SJCRH30 (cell line): ENCODE measurements at places on chromosomes 11 and 22. TPM values are rescaled to one million over a fixed set of nuclear protein-coding genes. Genes with fewer than 3 reads are reported as not detected.

GRCh38 chr22:42299586-42300258, 29.3 kb upstream of the TCF20 start:
- no peak for DNase-seq

GRCh38 chr11:17411418-17411817, 23.0 kb upstream of the KCNJ11 start:
- DNase-seq = no peak

- peak; percentile 100 for DNase-seq
Observed at GRCh38 chr11:44565211-44565952, at the start of gene CD82. CD82 (plus strand) TSS chr11:44565663; CDS start chr11:44594663, 29,000 bp downstream.

CCDC73 gene
- 0.02 TPM in 1 of 2 replicates, not detected in the other for total RNA-seq

OR52N4 gene
- not detected in 2 replicates for total RNA-seq

DDI1 gene
- total RNA-seq = 0.10 TPM in 1 of 2 replicates, not detected in the other

- peak; percentile 67 for DNase-seq
Observed at GRCh38 chr11:61446211-61446651, 16.3 kb downstream of the SDHAF2 start.

- DNase-seq = no peak
Observed at GRCh38 chr11:16933756-16934603, 80.2 kb downstream of the PLEKHA7 start.

DNA sequence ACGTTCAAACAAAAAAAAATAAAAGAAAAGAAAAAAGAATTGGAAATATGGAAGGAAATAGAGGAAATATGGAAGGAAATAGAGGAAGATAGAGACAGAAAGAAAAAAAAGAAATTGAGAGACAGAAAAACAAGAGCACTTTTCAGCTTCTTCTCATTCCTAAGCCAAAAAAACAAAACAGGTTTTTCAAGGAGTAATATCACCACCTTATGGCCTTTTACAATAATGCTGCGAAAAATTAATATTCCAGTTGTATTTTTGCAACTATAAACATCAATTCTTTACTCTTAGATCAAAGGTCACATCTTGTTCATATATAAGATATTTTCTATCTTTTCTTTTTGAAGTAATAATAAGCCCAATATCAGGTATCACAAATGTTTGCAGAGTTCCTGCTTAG, 328.3 kb downstream of the FAT3 start:
- DNase-seq = no peak

DNA sequence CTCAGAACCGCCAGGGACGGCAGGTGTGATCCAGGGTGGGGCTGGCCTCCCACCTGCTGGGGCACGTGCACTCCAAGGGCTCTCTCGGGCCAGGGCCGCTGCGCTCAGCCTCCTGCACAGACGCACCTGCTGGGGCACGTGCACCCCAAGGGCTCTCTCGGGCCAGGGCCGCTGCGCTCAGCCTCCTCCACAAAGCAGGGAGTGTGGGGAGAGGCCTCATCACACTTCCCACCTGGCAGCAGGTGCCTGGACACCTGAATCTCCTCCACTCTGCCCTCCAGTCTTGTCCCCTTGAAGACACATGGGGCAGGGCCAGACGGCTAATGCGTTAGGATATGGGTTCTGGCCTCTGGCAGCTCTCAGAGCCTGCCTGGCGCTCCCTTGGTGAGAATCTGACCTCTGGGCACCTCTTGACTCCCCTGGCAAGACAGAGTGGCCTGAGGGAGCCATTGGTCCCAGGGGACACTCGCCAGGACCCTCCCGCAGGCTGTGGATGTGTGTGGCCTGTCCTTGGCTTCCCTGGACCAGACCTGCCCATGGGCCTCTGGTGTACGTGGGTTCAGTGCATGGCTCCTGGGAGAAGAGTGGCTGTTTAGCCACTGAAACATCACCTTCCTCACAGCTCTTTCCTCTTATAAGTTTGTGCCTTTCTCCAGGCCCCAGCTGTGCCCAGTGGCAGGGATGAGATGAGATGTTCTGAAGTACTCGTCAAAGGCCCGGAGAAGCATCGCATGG, 73.5 kb downstream of the BRD1 start:
- DNase-seq = no peak

DNA sequence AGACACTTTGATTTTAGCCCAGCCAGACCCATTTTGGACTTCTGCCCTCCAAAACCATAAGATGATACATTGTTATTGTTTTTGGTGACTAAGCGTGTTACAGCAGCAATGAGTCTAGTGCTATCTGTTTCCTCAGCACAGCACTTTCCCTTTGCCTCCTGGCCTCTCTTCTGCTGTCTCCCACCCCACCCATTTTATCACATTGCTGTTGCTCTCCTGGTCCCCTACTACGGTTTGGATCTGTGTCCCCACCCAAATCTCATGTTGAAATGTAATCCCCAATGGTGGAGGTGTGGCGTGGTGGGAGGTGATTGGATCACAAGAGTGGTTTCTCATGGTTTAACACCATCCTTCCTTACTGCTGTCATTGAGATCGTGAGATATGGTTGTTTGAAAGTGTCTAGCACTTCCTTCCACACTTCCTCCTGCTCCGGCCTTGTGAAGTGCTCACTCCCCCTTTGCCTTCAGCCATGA, 59.8 kb upstream of the CD82 start:
- no peak for DNase-seq

MPZL3 gene
- total RNA-seq = 0.10 and 0.12 TPM in 2 replicates

GRCh38 chr11:91136631-91137030, 913.8 kb upstream of the CHORDC1 start:
- DNase-seq = no peak

DNA sequence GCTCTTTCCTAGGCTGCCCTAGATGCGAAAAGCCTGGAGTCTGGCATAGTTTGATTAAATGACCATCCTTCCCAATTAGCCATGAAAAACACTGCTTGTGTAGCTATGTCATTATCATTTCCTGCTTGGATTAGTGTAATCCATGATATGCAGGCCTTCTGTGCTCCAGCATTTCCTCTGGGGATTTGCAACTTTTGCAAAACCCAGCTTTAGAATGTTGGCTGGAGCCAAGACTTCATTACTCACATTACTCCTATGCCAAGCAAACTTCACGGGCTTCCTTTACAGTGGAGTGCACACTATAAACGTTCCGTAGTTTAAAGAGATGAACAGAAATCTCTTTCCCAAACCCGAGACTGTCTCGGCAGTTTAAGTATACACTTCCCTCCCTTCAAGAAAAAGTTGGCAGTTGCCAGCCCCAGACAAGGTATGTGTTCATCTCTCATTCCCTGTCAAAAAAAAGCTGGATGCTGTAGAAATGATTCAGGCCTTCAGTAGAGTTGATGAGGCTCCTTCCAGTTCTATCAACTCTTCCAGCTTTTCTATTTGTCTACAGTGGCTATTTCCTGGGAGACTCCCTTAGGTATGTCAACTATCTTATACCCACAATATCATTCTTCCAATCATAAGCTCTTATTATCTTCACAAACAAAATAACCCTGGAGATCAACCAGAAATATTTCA, 180.0 kb downstream of the MAML2 start:
- peak; percentile 24 for DNase-seq

DNA sequence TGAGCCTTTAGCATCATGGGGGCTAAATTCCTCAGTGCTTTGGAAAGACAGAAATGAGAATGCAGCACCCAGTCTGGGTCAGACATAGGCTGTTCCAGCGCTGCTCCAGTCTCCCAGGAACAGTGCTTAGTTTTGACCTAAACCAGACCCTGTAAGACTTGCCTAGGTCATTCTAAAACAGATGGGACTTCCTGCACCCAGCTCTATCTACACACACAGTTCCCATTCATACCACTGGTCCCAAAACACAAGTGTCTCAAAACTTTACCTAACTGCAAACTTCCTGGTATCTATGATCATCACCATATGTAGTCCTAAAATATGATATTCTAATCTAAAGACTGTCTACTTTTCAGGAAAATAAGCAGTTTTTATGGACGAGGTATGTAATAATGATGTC, 37.9 kb downstream of the PRCP start:
- no peak for DNase-seq

DNA sequence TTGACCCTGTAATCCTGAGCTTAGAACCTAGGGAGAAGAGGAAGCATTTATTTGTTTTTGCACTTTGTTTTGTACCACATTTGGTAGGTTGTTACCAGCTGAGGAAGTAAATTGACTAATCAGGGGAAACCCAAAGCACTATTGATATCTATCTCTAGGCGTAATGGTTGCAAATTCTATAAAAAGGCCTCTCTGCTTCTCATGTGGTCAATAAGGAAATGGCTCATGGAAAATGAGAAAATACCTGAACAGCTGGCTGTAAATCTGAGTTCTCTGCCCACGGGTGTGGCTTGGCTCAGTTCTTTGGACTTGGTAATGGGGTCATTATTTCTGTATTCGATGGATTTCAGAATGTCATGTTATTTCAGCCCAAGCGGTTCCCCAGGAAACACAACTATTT, 42.4 kb downstream of the BARX2 start:
- DNase-seq = no peak

GRCh38 chr11:112231952-112232351, 5.7 kb downstream of the PTS start:
- no peak for DNase-seq

DNA sequence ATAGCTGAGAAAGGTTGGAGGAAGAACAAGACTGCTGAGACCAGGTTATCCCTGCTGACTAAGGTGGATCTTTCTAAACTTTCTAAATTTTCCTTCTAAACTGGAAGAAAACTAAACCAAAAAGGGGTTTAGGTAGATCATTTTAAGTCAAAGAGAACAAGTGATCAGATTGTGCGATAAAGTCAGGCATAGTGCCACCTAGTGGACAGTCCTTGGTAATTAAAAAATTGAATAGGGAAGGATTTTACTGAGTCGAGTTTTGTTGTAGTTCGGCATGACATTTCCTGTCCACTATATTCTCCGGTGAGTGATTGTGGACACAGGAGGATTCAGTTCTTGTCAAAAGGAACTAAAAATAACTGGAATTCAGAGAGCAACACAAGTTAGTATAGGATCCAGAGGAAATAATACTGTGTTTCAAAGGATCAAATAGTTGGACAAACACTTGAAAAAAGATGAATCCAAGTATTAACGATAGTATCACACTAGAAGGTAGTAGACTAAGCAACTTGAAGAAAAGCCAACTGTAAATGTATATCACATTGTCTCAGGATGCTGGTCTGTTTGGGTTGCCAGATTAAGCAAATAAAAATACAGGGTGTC, 1236.4 kb downstream of the FAM181B start:
- peak; percentile 5 for DNase-seq

TMEM151A gene
- total RNA-seq = not detected in 2 replicates

TBX1 gene
- total RNA-seq = 11.8 and 11.9 TPM in 2 replicates

GRCh38 chr11:104320097-104320496, 156.2 kb upstream of the PDGFD start:
- DNase-seq = no peak

GRCh38 chr11:11708256-11708655, 86.5 kb upstream of the GALNT18 start:
- DNase-seq = no peak

DNA sequence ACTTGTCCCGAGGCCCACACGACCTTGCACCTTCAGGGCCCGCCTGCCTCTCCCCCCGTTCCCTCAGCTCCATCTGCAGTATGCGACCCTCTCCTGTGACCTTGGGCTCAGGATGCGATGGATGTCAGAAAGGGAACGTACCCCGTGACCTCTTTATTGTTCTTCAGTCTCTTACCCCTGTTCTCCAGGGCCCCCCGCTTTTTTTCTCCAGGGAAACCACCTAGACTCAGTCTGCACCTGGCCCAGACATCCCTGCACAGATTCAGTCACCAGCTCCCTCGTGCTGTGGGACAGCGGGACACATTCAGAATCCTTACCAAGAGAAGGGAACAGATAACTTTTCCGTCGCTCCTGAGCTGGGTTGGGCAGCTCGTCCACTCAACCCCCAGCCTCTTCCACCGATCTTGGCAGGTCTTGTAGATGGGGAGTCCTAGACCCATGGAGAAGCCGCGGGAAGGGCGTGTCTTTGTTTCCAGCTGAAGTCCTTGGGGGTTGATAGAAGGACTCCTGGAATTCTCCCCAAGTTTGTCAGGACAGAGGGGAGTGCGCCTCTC, 1.4 kb upstream of the PHOX2A start:
- DNase-seq = no peak

DNA sequence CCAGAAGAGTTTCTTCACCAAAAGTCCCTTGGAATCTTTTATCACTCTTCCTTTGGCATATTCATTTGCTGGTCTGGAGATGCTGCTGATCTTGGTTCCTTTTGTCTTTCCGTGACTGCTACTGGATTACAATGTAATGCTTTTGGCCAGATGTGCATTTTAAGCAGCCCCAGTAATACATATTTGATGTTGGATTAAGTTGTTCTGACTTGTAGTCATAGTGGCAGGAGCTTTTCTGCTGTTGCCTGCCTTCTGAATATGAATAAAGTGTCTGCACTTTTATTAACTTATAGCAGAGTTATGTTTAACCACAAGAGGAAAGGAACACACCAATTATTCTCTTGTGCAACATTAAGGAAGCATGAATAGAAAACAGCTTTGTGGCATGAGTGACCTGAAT, 360.0 kb upstream of the DDI1 start:
- no peak for DNase-seq

ZC3H12C gene
- total RNA-seq = 6.0 and 6.7 TPM in 2 replicates

DNA sequence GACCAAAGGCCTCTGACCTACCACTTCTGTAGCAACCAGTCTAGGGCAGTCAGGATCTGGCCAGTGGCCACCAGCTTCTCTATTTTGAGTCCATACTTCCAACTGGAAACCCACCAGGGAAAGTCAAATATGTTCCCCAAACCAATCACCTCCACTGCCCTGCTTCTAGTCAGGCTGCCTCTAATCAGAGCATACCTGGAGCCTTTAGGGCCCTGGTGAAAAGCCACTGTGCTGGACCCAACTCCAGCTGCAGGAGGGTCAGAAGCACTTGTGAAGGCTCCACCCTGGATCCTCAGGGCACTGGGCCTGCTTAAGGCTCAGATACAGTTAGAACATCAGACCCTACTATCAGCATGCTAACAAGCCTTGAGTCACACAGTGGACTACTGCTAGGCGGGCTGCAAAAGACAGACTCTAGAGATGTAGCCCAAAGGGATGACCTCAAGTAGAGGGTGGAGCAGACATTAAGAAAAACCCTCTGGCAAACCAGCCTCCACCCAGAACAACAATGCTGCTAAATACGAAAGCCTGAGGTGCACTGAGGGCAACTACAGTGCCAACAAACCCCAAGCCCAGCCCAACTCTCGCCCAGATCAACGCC, 69.2 kb downstream of the DGCR2 start:
- DNase-seq = no peak

- DNase-seq = no peak
Observed at GRCh38 chr11:14373941-14374646, 15.1 kb upstream of the RRAS2 start.

OR5A1 gene
- total RNA-seq = not detected in 2 replicates

GRCh38 chr22:49239264-49240015, 588.2 kb downstream of the BRD1 start:
- no peak for DNase-seq

FOSL1 gene
- total RNA-seq = 1.5 and 1.9 TPM in 2 replicates

APOBEC3C gene
- total RNA-seq = 2.3 and 2.6 TPM in 2 replicates

MAJIN gene
- not detected in 2 replicates for total RNA-seq

GRCh38 chr11:80346353-80347059, 905.7 kb upstream of the TENM4 start:
- DNase-seq = no peak

MAP6 gene
- total RNA-seq = 0.53 and 0.79 TPM in 2 replicates

OR8D1 gene
- total RNA-seq = not detected in 2 replicates
